ENCODE measurements at places on chromosomes 7 and 10. TPM values are rescaled to one million over a fixed set of nuclear protein-coding genes. Genes with fewer than 3 reads are reported as not detected.

SLC39A12 gene
- not detected for total RNA-seq

ST8SIA6 gene
- total RNA-seq: 0.09 TPM

TDRD1 gene
- not detected for total RNA-seq

GDF2 gene
- total RNA-seq: not detected

ZNF722 gene
- not detected for total RNA-seq

ZNF518A gene
- total RNA-seq: 9.2 TPM

MYO3A gene
- not detected for total RNA-seq

NRAP gene
- not detected for total RNA-seq

ANXA8L1 gene
- 97.3 TPM for total RNA-seq

CPA4 gene
- total RNA-seq: 6.3 TPM

TUBB8 gene
- total RNA-seq: 0.15 TPM

SPDYE5 gene
- not detected for total RNA-seq

MMD2 gene
- not detected for total RNA-seq

SIRT1 gene
- 16.6 TPM for total RNA-seq

PLAC9 gene
- not detected for total RNA-seq

PARG gene
- 22.2 TPM for total RNA-seq
